Nephron progenitor cell (in vitro differentiated cells): ENCODE measurements at places on chromosomes 6 and 20.

- DNase-seq: no peak
Observed at GRCh38 chr6:20412682-20413073, 11.0 kb downstream of the E2F3 start.

- DNase-seq: peak; percentile 99
Observed at GRCh38 chr20:50071039-50071888, 41.7 kb downstream of the UBE2V1 start.

DNA sequence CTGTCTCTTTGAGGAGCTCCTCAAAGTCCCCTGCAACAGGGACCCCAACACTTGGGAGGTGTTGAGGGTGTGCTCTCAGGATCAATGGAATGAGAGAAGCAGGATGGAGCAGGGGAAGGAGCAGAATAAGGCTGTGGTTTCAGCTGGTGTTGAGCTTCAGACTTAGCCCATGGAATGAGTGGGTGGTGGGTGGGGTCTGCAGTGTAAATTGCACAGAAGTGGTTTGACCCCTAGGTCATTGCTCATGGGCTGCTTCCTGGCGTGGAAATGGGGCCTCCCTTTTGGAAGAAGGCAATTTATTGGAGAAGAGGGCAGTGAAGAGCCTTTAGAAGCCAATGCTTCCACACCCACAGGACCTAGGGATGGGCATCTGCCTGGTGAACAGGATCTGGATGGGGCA lies 37.0 kb upstream of the KCNG1 start:
- no peak for DNase-seq

DNA sequence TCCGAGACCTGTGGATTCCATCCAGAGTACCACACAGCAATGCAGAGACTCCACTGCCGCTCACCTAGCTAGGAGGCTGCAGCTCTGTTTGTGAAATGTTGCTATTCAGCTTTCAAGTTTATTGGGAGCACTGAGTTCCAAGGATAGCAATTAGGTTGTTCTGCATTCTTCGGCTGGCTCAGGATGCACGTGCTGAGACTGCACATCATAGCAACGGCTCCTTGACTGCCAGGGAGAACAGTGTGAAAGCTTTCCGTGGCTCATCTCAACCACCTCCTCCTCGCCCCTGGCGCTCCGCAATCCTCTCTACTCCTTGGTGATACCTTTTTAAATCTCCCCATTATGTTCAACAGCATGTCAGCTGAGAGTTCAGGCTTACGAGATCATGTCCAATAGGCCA lies 116.6 kb downstream of the TSHZ2 start:
- DNase-seq: no peak

- DNase-seq: no peak
Observed at GRCh38 chr6:12083763-12084162, 71.7 kb downstream of the HIVEP1 start.

GRCh38 chr6:2891768-2892170 lies 11.3 kb downstream of the SERPINB9 start:
- DNase-seq: no peak

DNA sequence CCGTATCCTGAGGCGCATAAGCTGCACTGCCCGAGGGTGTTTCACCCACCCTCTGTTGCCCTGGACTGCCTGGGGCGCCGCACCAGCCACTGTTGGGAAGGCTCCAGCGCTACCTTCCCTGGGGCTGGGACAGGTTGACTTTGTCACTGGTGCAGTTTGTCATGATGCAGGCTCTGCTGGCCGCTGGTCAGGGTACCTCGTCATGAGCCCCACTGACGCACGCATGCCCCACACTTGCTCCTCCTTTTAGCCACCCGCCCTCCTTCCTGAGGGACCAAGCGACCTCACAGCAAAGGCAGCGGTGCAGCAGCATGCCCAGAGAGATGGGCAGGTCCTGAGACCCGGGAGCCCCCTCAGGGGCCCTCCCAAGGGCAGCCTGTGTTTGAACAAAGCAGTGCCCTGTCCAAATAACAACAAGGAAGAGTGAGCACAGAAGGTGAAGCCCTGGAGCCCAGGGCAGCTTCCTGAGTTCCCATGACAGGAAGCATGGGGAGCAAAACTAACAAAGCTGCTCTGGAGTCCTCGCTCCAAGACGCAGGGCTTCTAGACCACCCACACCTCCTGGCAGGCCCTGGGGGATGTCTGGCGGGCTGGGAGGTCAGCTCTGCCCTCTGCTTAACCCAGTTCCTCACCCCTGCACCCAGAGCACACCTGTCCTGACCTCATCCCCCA lies 50.1 kb upstream of the SMOC2 start:
- DNase-seq: no peak

- DNase-seq: no peak
Observed at GRCh38 chr6:168192195-168192900, 113.3 kb upstream of the FRMD1 start.

- DNase-seq: no peak
Observed at GRCh38 chr20:46930640-46931339, 36.1 kb downstream of the EYA2 start.

DNA sequence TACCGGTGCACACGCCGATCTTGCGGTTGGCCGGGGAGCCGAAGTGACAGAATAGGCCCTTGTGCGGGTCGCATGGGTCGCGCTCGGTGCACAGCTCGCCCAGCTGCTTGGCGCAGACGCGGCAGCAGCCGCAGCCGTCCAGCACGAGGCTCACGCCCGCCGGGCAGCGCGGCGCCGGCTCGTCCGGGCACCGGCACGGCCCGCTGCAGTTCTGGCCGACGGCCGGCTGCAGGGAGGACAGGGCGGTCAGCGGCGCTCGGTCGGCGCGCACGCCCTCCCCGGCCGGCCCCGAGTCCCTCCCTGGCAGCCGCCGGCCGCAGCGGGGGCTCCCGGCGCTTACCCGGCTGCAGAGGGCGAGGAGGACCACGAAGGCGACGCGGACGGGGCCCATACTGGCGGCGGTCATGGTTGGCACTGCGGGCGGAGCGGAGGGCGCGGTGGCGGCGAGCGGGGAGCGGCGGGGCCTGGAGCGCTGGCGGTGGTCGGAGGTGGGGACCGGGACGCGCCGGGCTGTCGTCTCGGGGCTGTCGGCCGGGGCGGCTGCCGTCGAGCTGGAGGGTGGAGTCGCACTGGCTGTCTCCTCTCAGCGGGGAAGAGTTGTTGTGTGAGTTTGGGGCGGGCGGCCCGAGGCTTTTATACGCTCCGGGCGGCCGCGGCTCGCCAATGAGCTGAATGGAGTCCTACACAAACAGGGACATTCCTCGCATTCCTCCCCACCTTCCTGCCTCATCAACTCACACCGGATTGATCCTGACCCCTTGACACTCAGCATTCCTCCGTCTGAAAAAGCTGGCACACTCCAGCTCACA lies at the start of gene CCN2:
Gene CCN2 (minus strand): TSS at position 606 of the 809 bp plus-strand sequence. CDS start 200 bp downstream, at position 406.
- peak; percentile 91 for DNase-seq

- DNase-seq: no peak
Observed at GRCh38 chr6:30129265-30130178, 6.4 kb upstream of the TRIM40 start.

DNA sequence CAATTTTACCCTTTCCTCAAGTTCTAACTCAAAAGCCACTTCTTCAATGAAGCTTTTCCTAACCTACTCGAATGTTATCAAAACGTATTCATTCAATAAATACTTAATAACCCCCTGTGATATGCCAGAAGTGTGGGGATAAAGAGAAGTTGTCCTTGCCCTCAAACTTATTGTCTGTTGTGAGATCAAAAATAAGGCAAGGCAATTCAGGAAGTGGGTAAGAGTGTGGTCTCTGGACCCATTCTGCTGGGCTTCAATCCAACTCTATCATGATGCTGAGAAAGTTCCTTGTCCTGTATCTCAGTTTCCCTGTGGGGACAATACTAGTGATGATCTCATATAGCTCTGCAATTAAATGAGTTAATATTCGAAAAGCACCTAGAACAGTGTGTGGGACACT lies 92.8 kb downstream of the PRDM1 start:
- DNase-seq: no peak

DNA sequence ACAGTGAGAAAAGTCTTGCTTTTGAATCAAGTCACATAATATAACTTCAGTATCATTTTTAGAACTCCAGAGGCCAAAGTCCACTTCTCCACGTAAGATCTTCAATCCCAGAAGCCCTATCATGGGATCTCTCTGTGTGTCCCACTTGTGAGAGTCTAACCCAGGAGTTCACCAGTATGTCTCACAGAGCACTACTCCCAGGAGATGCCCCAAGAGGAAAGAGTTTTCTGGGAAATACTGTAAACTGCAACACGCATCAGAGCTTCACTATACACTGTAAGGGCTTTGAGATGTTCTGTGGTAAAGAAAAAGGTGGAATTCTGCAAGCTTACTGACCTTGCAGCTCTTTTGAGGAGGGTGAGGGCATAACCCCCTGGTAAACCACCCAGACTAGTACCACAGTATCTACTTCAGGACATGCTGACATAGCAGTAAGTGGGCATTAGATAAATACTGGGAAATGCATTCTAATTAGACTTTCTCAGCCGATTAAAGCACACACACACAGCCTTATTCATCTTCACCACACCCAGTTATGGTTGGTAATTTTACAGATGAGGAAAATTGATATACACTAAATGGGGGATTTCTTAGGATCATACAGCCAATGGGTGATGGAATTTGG lies 12.3 kb downstream of the DCBLD1 start:
- no peak for DNase-seq

GRCh38 chr6:153001767-153002612 lies 519 bp downstream of the MTRF1L start:
- DNase-seq: peak; percentile 34

- no peak for DNase-seq
Observed at GRCh38 chr6:151376440-151376839, 14.9 kb downstream of the ZBTB2 start.

GRCh38 chr6:106525107-106525881 lies 104.0 kb downstream of the RTN4IP1 start:
- no peak for DNase-seq

DNA sequence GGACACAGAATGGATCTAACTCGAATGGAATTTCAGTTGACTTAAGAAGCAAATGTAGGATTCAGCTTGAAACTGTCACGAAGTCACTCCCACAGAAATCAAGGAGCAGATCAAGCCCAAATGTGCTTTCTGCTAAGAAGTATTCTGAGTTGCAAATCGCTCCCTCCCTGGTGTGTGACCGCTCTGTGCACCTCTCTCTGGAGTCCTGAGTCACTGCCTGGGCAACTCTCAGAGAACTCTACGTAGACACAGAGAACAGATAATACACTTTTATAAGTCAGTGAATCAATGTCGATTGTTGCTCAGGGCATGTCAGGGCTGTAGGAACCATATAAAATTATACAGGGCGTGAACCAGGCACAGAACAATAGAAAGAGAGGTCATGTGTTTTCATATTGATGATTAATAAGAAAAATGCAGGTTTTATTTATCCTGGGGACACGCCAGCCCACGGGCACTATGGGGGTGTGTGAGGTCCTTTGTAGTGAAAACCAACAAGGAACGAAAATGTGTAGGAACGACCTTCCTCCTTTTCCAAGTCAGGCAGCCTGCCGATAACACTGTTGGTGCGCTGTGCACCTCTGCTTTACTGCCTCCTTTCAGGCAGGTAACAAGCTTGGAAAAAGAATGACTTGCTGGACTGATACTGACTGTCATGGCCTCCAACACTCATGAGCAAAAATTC lies 248.1 kb upstream of the FOXQ1 start:
- DNase-seq: no peak

- DNase-seq: no peak
Observed at GRCh38 chr20:8476021-8476420, 344.0 kb downstream of the PLCB1 start.

- DNase-seq: no peak
Observed at GRCh38 chr6:119261944-119262284, 87.6 kb downstream of the MAN1A1 start.

GRCh38 chr20:62711703-62712101 lies 3.1 kb downstream of the NTSR1 start:
- no peak for DNase-seq

DNA sequence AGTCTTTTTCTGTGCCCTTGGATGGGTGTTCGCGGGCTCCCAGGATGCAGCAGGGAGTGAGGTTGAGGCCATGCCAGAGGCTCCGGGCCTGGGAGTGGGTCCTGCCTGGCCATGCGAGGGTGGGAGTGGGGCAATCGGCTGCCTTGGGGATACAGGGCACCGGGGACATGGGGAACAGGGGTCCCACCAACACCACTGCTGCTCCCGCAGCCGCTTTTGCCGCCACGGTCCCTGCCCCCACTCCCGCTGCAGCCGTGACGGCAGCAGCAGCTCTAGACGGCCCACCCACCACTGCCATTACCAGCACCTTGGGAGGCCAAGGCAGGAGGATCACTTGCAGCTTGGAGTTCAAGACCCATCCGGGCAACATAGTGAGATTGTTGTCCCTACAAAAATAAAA lies 35.3 kb upstream of the FAM50B start:
- no peak for DNase-seq

GRCh38 chr6:143198312-143198711 lies 137.6 kb downstream of the AIG1 start:
- no peak for DNase-seq

- DNase-seq: peak; percentile 59
Observed at GRCh38 chr6:43771210-43771857, 1.3 kb downstream of the VEGFA start.

DNA sequence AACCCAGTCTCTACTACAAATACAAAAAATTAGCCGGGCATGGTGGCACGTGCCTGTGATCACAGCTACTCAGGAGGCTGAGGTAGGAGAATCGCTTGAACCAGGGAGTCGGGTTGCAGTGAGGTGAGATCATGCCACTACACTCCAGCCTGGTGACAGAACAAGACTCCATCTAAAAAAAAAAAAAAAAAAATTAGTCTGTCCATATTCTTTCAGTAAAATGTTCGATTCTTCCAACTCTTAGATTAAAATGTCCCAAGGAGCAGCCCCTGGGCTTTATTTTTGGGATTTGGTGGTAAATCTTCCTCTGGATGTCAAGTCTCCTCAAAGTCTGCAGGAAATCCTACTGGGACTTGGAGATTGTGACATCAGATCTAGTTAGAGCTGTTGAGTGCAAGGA lies 101.0 kb upstream of the EEF1E1 start:
- DNase-seq: no peak

DNA sequence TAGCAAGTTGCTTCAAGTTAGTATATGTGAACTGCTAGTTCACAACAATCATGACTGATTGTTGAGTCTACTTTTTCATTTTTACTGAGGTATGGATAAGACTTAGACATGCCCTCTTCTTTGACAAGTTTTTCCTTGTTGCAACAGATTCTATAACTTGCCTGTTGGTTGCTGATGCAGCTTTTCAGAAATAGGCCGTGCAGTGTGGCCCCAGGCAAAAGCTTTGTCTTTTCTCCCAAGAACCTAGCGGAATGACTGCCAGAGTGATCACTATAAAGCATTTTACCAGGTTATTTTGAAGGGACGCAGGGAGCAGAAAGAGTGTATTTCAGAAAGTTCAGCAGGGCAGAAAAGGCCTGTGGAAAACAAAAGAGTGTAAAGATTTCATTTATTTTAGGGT lies 16.0 kb downstream of the HECA start:
- no peak for DNase-seq

DNA sequence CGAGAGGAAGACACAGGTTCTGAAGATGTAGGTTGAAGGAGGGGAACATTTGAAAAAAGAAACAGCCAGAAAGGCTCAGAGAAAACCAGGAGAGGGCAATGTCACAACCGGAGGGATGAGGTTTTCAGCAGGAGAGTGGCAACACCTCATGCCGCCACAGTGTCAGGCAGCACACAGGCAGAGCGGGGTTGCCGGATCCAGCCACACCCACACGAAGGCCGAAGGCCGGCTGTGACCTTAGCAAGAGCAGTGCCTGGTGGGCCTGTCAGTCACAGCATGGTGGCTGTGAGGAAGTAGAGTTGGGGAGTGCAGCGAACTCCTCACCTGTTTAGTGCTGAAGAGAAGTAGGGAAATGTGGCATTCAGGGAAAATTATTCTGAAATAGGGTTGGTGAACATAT lies 14.0 kb downstream of the HDDC2 start:
- no peak for DNase-seq
